ENCODE measurements at places on chromosomes 3 and 15.

DNA sequence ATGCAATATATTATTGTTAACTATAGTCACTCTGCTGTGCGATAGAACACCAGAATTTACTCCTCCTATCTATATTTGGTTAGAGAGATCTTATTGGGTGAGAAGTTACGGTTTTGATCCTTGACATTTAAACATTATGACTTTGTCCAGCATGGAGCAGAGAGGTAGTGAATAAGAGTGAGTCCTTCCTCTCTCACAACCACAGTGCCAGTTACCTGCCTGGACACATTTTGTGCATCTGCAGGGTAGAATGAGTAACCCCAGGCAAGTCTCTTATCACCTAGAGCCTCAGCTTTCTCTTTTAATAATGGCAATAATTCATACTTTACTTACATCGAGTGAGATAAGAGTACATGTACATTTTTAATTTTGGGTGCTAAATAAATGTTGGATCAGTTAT, 24.1 kb downstream of the KAT2B start:
- DNase-seq = no peak

DNA sequence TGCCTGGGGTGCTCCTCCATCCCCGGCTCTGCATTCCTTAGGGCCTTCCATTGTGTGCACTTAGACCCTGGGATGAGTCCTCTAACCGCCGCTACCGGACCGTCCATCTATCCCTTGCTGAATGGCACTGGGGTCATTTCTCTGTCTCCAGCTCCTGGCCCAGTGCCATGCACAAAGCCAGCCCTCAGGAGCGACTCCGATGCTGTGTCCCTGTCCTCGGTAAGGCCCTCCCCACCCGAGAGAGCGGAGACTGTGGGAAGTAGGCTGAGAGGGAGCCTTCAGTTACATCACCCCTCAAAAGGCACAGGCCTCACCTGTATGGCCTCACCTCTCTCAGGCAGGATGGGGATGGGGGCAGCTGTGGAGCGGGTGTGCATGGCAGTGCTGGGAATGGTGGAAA, 33.8 kb downstream of the MUC4 start:
- no peak for DNase-seq

- DNase-seq = no peak
Measured at GRCh38 chr3:44125882-44126281, 115.8 kb upstream of the TOPAZ1 start.

- DNase-seq = no peak
Measured at GRCh38 chr3:196563721-196564225, 4.6 kb downstream of the WDR53 start.

GRCh38 chr3:33385423-33385822, 54.8 kb downstream of the UBP1 start:
- DNase-seq = no peak

Data from Right ventricle myocardium superior (tissue), 1 donor.